ENCODE measurements at places on chromosomes 12 and 14. TPM values are rescaled to one million over a fixed set of nuclear protein-coding genes. Genes with fewer than 3 reads are reported as not detected.

The GNG2 gene
- 29.6 TPM for total RNA-seq

The BAZ1A gene
- total RNA-seq: 18.2 TPM

The COQ6 gene
- total RNA-seq: 23.8 TPM

The MMP17 gene
- total RNA-seq: 6.1 TPM

The LLPH gene
- total RNA-seq: 10.3 TPM
